ENCODE measurements at places on chromosomes 13 and 19.
A peak's percentile ranks its signal among the peaks of the same experiment; 100 is the strongest.

GRCh38 chr19:16607819-16608218 lies 20.2 kb downstream of the MED26 start:
- no peak for DNase-seq

- no peak for DNase-seq
These were observed 48.1 kb upstream of the SERPINE3 start for GRCh38 chr13:51291341-51291740.

GRCh38 chr19:47487551-47488515 lies 3.8 kb upstream of the KPTN start:
- no peak for DNase-seq

DNA sequence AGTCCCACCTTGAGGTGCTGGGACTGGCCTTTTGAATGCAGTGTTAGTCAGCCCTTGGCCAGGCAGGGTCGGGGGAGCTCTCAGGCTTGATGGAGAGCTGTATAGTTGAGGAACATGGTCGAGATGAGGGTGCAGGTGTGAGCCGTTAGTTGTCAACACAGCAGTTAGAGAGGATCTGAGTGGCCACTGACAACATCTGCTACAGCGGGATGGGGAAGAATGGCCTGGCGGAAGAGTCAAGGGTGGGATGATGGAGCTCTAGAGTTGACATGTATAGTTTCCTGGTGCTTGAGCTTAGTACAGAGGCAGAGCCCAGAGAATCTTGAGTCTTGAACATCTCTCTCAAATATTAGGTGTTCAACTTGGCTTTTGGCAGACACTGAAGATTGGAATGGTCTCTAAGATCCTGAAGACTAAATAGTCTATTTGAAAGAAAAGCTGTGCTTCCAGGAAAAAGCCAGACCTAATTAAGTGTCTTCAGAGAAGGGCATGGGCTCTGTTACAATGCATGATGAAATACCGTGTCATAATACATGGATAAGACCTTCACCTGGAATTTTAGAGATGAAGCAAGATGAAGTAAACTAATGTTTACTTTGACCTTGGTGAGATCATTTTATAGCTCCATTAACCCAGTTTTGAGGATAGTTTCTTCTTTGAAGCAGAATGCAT lies 9.7 kb downstream of the PCCA start:
- DNase-seq, result no peak

GRCh38 chr19:30497034-30497433 lies 124.8 kb downstream of the ZNF536 start:
- DNase-seq, result no peak

GRCh38 chr19:591099-591958 lies 1.6 kb downstream of the HCN2 start:
- no peak for DNase-seq

- no peak for DNase-seq
These were observed 39.7 kb downstream of the CAB39L start for GRCh38 chr13:49403996-49404702.

GRCh38 chr19:42480335-42481095 lies 37.8 kb upstream of the CXCL17 start:
- peak; percentile 17 for DNase-seq

DNA sequence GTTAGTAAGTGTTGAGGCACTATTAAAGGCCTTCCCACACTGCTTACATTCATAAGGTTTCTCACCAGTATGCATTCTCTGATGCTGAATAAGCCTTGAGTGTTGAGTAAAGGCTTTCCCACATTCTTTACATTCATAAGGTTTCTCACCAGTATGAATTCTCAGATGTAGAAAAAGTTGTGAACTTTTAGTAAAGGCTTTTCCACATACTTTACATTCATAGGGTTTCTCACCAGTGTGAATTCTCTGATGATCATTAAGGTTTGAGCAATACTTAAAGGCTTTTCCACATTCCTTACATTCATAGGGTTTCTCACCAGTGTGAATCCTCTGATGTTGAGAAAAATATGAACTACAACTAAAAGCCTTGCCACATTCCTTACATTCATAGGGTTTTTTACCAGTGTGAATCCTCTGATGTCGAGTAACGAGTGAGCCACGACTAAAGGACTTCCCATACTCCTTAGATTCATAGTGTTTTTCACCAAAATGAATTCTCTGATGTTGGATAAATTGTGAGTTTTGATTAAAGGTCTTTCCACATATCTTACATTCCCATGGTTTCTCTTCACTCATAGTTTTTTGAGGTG lies 24.2 kb downstream of the ZNF829 start:
- DNase-seq, result no peak

DNA sequence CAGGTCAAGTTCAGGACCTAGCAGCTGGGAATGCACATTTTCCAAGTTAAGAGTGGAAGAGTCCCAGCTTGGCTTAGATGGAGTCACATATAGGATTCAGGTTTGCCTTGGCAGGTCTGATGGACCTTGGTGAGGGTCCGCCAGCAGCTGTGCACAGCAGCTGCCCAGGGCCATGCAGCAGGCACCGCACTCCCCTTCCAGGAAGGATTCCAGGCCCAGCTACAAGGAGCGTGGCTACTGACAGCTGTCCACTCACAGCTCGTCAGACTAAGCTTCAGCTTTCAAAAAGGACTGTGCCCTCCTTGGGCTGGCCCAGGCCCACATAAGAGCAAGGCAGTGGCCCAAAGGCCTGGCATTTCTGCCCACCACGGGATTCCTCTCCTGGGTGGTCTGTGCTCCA lies 68.4 kb downstream of the ALOX5AP start:
- DNase-seq, result no peak

DNA sequence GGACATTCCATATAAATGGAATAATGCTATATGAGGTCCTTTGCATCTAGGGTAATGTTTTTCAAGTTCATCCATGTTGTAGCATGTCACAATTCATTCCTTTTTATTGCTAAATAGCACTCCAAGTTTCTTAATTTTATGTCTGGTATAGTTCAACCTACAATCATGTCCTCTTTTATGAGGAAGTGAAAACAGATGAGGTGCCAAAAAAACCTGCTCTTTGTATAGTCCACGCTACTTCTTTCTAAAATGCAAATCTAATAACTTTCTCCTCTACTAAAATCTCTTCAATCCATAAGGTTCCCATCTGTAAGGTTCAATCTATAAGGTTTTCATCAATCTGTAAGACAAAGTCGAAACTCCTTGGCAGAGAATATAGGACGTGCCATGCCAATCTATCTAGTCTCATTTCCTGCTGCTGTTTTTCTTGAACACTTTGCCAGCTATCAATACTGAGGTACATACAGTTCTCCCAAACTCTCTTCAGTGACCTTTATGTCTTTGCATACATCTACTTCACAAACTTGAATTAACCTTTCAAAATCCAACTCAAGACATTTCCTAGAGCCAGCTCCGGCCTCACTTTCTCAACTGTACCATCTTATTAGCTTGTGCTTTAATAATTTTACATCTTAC lies 33.7 kb downstream of the INTS6 start:
- DNase-seq, result no peak

GRCh38 chr13:48682436-48682835 lies 28.7 kb downstream of the CYSLTR2 start:
- no peak for DNase-seq

DNA sequence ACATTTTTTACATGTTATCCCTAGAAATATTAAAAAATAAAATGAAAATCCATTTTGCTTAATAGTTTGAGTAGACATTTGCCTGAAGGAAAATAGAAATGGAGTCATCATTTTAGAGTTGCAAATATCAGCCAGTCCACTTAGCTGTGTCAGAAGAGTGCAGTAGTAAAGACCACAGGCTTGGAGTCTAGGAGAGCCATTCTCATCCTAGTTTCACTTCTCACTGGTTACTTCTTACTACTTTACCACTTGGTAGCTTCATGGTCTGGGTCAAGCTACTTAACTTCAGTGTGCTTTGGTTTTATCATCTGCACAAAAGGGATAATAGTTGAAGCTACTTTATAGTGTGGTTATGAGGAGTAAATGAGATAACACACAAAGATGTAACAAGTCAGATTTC lies 286.5 kb upstream of the NBEA start:
- no peak for DNase-seq

DNA sequence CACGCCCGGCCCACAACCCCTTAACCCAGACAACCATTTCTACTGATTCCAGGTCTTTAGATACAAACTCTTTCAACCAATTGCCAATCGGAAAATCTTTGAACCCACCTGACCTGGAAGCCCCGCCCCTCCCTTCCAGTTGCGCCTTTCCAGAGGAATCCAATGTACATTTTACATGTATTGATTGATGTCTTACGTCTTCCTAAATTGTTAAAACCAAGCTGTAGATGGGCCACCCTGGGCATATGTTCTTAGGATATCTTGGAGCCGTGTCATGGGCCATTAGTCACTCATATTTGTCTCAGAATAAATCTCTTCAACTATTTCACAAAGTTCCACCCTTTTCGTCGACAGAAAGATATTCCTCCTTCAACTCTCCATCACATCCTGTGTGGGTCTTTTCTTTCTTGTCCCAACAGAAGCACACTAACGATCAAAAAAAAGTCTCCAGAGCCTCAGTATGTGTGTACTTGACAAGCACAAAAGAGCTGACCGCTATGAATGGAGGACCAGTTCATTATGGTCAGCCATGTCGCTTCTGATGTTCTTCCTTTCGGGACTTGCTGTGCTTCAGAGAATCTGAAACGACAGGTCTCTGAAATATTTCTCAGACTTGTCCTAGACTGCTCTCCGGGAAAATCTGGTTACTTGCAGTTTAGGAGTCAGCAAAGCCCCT lies 601 bp upstream of the ZNF749 start:
- no peak for DNase-seq

DNA sequence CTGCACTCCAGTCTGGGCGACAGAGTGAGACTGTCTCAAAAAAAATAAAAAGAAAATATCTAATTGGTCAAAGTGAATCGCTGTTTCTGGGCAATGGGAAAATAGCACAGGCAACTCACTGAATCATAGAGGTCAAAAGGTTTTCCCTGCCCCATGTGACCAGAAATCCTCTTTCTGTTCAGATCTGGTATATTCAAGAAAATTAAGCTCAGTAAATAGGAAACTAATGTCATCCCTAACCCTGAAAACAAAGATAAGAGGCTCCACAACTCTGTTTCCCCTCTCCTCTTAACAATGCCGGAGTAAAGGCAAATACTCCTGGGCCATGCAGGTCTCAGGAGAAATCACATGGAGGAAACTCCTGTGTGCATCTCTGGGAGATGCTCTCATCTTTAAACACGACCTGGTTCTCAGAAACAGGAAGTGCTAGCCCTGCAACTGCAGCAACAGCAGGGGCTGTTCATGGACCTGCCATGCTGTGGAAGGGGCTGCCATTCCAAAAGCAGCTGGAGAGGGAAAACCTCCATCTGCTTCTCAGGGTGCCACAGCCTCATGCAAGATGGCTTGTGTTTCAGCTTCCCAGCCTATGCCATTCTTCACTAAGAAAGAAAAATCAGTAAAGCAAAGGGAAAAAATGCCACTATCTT lies 47.5 kb upstream of the SLC7A9 start:
- DNase-seq, result no peak

- no peak for DNase-seq
These were observed 18.8 kb downstream of the SMG9 start for GRCh38 chr19:43735957-43736356.

GRCh38 chr13:20667857-20668437 lies 35.6 kb upstream of the IL17D start:
- DNase-seq, result no peak

- DNase-seq, result peak; percentile 28
These were observed 485 bp downstream of the CRYL1 start for GRCh38 chr13:20525144-20525600.

DNA sequence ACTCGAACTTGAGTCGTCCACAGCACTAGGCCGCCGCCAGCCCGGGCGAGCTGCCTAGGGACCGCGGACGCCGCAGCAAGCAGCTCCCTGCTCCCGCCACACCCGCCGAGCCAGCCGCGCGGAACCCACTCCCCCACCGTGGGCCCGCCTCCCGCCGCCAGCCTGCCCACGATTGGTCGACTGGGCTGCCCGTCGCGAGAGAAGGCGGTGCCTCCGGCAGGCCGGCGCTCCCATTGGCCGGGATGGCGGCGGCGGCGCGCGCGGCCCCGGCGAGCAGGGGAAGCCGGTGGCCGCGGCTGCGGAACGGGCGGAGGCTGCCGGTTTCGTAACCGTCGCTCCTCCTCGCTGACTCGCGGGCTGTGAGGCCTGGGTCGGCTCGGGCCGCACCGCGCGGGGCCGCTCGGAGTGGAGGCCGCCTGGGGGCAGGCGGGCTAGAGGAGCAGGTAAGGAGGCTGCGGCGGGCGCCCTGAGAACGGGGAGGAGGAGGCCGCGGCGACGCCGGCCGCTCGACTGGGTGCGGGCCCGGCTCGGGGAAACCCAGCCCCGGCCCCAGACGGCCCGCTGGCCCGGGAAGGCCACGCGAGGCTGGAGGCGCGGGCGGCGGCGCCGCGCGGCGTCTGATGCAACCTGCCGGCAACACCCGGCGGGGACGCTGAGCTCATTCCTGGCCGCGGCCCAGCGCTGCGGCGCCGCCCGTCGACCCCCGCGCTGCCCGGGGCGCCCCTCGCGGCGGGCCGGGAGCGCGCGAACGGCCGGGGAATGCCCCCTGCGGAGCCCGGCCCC lies at the start of gene CEBPG:
Gene CEBPG (plus strand): TSS at position 257 of the 783 bp plus-strand sequence. CDS start 5,531 bp downstream, outside the sequence.
- peak; percentile 97 for DNase-seq

DNA sequence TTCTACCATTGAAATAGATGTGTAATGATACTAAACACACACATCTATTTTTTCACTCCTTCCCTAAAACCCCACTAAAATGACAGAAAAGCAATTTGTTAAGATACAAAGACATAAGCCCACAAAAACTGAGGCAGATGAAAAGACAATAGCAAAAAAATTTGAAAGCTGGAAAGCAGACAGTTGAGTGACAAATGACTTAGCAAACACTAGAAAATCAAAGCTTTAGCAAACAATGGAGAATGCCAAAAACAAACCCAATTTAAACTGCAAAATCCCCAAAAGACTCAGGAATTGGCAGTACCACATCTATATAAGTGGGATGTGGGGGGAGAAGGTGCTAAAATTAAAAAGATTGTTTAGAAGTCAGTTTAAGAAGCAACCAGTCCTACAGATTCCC lies 9.5 kb downstream of the TSC22D1 start:
- no peak for DNase-seq

DNA sequence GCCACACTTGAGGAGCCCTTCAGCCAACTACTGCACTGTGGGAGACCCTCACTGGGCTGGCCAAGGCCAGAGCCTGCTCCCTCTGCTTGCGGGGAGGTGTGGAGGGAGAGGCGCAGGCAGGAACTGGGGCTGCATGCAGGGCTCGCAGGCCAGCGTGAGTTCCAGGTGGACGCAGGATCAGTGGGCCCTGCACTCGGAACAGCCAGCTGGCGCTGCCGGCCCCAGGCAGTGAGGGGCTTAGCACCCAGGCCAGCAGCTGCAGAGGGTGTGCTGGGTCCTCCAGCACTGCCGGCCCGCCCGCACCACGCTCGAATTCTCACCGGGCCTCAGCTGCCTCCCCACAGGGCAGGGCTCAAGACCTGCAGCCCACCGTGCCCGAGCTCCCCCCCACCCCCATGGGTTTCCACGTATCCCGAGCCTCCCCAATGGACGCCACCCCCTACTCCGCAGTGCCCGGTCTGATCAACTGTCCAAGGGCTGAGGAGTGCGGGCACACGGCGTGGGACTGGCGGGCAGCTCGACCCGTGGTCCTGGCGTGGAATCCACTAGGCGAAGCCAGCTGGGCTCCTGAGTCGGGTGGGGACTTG lies 1293.8 kb upstream of the PCDH9 start:
- no peak for DNase-seq

GRCh38 chr13:48210178-48210577 lies 22.8 kb upstream of the ITM2B start:
- no peak for DNase-seq

All from activated naive CD8-positive, alpha-beta T cell treated with anti-CD3 and anti-CD28 coated beads for 36 hours (primary cell).